Cerebellar nuclear complex (tissue), 1 donor: ENCODE measurements at places on chromosomes 1 and 21.

DNA sequence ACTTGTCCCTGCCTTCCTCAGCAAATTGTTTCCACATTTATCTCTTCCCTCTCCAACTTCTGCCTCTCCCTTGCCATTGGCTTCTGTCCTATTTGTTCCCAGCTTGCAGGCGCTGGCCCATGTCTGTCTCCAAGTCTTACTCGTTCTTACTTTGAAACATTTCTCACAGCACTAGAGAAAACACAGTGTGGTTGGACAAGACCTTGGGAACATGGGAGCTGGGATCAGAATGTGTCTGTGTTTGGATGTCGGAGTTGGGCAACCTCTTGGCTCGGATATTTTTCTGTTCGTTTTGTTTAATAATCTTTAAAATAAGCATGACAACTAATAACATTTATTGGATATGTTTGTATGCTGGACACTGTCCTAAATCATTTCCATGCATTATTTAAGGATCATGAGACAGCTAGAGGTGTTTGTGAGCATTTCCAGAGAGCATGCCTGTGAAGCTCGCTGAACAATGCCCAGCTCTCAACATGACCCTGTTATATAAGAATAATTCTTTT lies 5.9 kb upstream of the BRWD1 start:
- no peak for DNase-seq

GRCh38 chr1:209202830-209203532 lies 380.5 kb upstream of the CAMK1G start:
- DNase-seq = no peak

DNA sequence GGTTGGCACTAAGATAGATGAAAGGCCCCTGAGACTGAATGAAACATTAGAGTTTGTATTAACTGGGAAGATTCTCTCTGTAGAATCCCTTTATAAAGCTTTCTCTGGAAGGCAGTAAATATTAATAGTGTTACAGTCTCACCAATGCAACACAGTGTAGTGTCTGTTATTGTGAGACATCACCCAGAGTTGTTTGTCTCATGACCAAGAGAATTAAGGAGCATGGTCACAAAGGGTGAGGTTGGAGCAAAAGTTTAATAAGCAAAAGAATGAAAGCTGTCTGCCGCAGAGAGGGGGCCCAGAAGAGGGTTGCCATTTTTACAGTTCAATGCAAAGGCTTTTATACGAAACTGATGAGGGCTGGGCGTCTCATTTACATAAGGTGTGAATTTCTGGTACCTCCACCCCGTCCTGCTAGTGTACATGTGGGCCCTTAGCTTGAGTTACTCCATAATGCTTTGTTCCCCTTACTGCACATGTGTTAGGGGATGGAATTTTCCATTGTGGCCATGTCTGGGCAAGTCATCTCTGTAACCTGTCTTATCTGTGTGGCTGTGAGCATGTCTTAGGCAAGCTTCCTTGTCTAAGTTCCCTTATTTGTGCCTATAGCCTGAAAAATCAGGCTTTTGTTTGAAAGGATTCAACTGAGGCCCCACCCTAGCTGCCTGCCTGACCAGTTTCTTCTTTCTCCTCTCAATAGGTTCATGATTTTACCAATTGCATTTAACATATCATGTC lies 184.1 kb downstream of the RASAL2 start:
- DNase-seq = no peak

- no peak for DNase-seq
These were observed 596 bp downstream of the ITGB2 start for GRCh38 chr21:44919913-44920693.

DNA sequence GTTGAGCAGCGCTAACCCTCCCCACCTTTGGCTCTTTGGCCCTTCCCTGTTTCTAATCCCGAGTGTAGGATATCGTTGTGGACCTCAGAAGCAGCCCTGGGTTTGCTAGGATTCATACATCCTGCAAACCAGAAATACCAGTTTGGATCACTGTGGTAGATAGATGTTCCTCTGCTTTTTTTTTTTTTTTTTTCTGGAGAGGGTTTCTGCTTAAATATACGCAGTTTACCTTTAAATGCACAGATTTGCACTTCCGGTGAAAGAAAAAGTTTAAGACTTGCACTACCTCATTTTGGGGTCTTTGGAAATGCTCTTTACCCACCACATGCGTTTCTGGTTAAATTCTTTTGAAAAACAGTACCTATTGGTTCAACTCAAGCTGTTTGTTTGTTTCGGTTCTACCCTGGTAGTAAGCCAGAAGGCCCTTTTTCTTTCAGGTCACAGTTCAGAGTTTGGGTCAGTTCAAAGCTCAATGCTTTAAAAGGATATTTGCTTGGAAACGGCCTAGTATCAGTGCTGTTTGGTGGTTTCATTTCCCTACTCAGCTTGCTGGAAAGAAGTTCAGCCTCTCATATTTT lies 908 bp downstream of the DDI2 start:
- DNase-seq = no peak

DNA sequence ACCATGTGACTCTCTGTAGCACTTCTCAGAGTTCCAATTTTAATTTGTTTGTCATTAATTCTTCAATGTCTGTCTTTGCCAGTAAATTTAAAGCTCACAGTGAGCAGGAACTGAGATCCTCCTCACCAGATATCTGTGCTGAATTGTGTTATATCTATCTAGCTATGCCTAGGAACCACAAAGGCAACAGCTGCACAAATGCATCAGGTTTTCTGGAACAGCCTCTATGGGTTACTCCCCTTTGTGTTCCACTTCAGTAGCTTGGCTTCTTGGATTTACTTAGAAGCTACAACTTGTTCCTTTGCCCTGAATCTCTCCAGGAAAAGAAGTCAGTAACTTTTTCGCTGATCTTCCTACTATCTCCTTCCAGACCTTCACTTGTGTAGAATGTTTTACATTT lies 1237.8 kb upstream of the ADGRL4 start:
- no peak for DNase-seq

- DNase-seq = no peak
These were observed 2.9 kb upstream of the OBSCN start for GRCh38 chr1:228204958-228205357.

DNA sequence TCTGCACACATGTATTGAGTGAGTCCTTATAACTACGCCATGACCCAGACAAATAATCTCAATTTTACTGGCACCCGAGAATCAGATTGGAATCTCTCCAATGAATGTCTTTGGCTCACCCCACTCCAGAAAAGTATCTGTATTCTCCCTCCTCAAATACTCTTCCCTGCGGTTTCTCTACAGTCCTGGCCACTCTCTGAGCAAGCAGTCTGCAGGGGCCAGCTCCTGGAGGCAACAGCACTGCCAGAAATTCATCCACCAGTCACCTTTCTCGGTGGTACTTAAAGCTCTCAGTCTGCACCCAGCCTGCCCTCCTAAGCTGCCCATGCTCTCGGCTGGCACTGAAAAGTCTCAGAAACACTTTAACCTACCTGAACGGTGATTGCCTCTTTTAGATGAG lies 16.1 kb upstream of the LYST start:
- no peak for DNase-seq

GRCh38 chr1:225651872-225652728 lies 823 bp downstream of the ENAH start:
- DNase-seq = no peak

DNA sequence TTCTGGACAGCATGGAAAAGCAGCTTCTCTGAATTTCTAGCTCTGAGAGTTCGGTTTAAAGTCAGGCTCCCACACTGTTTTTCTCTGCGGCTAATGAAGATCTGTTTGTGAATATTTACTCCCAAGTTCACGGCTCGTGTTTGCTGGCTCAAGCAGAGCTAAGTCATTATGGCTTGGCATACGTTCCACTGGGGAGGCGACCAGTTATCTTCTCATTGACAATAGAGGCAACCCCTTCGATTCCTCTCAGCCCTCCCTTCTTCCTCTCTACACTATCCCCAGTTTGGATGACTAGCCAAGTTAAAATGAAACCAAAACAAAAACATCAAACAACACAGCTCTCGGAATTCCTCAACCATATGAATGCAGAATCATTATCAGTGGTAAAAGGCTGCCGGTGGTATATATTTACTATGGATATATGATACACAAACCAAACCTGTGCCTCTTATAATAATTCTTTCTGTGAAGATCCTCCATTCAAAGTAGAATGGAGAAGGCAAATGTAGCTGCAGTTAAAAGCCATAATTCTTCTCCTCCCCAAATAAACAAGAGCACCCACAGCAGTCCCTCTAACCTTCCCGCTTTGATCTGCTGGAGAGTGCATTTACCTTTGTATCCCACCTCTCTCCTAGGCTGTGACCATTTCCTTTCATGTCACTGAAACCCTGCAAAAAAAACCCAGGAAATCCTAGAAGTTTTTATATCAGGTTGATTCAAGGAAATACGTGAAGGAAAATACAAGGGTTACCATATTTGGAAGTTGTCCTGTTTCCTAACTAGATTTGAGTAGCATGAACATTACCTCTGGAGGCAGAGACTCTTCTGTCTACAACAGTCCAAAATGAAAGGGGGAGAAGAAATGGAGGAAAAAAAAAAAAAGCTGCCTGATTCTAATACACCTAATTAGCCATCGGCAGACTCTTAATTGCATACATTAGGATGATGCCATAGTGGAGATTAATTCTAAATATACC lies 108.3 kb upstream of the USH2A start:
- DNase-seq = no peak

GRCh38 chr1:155978973-155979429 lies 654 bp upstream of the ARHGEF2 start:
- DNase-seq = no peak
